Activated T-cell treated with anti-CD3 and anti-CD28 coated beads, Interleukin-2, amount 50 U/mL, for 72 hours (primary cell): ENCODE measurements at places on chromosomes 11 and 22. TPM values are rescaled to one million over a fixed set of nuclear protein-coding genes. Genes with fewer than 3 reads are reported as not detected.
A peak's percentile ranks its signal among the peaks of the same experiment; 100 is the strongest.

APOA4 gene
- total RNA-seq: not detected

TRPC6 gene
- total RNA-seq: not detected

DNA sequence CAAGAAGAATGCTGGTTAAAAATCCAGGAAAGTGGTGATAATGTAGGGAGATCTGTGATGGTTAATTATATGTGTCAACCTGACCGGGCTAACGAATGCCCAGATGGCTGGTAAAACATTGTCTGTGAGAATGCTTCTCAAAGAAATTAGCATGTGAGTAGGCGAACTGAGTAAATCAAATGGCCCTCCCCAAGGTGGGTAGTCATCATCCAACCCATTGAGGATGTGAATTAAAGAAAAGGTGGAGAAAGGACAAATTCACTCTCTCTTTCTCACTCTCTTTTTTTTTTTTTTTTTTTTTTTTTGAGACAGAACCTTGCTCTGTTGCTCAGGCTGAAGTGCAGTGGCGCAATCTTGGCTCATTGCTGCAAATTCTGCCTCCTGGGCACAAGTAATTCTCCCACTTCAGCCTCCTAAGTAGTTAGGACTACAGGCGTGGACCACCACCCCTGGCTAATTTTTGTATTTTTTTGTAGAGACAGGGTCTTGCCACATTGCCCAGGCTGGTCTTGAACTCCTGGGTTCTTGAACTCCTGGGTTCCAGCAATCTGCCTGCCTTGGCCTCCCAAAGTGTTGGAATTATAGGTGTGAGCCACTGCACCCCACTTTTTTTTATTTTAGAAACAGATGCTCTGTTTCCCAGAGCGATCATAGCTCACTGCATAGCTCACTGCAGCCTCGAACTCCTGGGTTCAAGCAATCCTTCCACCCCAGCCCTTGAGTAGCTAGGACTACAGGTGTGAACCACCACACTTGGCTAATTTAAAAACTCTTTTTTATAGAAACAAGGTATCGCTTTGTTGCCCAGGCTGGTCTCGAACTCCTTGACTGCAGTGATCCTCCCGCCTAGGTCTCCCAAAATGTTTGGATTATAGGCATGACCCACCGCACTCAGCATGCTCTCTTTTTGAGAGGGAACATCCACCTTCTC lies 22.0 kb upstream of the P2RY6 start:
- DNase-seq: no peak

DNA sequence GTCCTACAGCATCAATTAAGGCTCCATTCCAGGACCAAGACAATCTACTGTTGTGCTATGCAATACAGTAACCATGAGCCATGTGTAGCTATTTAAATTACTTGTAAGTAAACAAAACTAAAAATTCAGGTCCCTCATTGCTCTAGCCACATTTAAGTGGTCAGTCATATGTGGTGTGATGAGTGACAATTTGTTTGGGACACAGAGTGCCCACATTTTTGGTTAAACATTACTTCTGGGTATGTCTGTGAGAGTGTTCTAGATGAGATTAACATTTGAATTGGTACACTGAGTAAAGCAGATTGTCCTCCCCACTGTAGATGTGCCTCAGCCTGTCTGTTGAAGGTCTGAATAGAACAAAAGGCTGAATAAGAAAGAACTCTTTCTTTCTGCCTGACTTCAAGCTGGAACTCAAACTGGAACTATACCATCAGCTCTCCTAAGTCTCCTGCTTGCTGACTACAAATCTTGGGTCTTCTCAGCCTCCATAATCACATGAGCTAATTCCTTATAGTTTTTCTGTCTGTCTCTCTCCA lies 15.8 kb downstream of the KBTBD3 start:
- no peak for DNase-seq

- no peak for DNase-seq
Measured at GRCh38 chr11:84795698-84796097, 831.4 kb downstream of the DLG2 start.

GAL3ST1 gene
- total RNA-seq: 1.7 TPM

- no peak for DNase-seq
Measured at GRCh38 chr11:68266121-68266891, 5.5 kb downstream of the C11orf24 start.

DNA sequence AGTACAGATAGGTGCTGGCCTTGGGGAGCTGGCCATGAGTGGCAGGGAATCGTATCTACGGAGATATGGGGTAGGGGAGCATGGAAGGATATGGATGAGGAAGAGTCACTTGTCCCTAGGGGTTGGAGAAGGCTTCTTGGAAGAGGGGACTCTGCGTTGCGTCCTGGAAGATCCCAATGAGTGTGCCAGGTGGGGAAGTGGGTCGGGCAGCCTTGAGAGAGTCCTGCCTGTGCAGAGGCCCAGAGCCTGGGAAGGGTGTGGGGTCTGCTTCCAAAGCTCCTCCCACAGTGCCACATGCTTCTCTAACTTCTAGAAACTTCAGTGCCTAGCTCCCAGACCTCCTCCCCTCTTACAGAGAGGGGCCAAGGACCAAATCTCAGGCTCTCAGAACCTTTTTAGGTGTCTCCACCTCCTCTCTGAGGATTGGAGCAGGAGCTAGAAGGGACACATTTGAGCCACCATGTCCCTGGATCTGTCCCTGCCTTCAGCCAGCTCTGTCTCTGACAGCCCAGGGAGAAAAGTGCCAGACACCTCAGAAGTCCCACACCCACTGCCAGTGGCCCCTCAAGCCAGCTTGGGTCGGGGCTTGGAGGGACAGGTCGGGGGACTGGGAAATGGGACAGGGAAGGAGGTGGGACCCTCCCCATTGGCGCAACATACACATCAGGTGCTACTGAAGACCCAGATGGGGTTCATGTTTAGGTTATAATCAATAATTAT lies 11.0 kb downstream of the RHBDD3 start:
- DNase-seq: no peak

GRCh38 chr11:120613264-120614226 lies 102.0 kb downstream of the GRIK4 start:
- no peak for DNase-seq

DNA sequence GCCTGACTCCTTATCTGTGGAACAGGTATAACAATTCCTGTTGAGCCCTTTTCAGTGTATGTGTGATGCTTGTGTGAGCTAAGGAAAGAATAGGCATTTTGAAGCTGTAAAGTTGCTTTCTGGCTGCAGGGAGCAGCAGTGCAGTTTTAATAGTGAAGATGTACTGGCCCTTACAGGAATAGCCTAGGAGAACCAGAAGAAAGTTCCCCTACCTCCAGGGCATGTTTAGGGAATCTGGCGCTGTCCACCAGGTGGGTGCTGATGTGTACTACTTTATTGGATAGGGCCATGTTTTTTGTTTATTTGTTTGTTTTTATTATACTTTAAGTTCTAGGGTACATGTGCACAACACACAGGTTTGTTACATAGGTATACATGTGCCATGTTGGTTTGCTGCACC lies 11.5 kb downstream of the BMAL1 start:
- DNase-seq: no peak

CCDC15 gene
- total RNA-seq: 9.9 TPM

GRCh38 chr22:21726650-21727049 lies 8.9 kb downstream of the YPEL1 start:
- DNase-seq: peak; percentile 34

TUG1 gene
- 64.2 TPM for total RNA-seq

CPT1B gene
- total RNA-seq: 88.0 TPM

- DNase-seq: peak; percentile 29
Measured at GRCh38 chr11:5004424-5005274, 10.0 kb downstream of the OR51L1 start.

SAMM50 gene
- total RNA-seq: 37.6 TPM

SYT7 gene
- total RNA-seq: not detected

SESN3 gene
- 15.6 TPM for total RNA-seq

- no peak for DNase-seq
Measured at GRCh38 chr11:96465512-96465911, 75.7 kb downstream of the JRKL start.

DNA sequence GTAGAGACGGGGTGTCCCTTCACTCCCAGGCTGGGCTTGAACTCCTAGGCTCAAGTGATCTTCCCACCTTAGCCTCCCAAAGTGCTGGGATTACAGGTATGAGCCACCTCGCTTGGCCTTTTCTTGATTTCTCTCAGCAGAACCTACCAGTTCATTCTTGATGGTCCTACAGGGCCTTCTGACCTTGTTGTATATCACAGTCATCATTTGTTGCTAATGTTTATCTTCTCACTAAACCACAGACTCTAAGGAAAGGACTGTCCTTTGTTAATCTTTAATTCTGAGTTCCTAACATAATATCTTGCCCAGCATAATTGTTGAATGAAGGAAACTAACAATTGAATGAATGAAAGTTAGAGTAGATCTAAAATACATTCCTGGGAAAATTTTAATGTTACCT lies 22.0 kb upstream of the ZC3H12C start:
- DNase-seq: no peak

DNA sequence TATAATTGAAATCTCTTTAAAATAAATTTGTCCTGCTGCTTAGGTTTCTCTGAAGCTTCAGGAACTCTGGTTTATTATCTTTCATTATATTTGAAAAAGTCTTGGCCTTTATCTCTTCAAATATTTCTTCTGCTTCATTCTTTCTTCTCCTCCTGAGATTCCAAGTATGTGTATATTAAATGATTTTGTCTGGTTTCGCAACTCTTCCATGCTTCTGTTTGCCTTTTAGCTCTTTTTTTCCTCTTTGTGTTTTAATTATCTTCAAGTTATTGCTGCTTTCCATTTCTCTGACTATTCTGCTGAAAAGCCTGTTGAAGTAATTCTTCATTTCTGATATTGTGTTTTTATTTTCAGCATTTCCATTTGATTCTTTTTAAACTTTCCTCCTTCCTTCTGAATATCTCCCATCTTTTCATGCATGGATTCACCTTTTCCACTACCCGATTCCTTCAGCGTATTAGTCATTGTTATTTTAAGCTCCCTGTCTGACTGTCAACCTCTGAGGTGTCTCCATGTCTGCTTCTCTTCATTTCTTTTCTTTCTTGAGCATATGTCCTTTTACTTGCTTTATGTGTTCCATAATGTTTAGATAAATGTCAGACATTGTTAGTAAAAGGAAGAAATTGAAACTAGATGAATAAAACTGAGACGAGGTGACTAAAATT lies 46.6 kb upstream of the CTSC start:
- no peak for DNase-seq

SLC1A2 gene
- total RNA-seq: 0.09 TPM
